ENCODE measurements at places on chromosomes 16 and 17.

DNA sequence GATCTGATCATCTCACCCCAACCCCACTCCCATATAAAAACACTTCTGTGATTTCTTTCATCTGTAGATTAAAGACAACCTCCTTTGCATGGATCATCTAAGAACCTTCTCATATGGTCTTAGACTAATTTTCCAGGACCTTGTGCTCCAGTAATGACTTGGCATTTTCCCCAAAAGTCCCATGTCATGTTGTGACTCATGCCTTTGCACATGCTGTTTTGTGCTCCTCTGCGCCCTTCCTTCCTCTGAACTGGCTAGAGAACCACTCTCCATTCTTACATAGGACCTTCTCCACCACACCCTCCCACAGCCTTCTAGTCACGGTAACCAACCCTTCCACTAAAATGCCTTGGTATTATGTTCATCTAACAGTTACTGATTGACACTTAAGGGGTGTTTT, 99.5 kb upstream of the AXIN2 start:
- peak; percentile 76 for DNase-seq

GRCh38 chr17:55727920-55728319, 5.3 kb upstream of the TMEM100 start:
- no peak for DNase-seq

DNA sequence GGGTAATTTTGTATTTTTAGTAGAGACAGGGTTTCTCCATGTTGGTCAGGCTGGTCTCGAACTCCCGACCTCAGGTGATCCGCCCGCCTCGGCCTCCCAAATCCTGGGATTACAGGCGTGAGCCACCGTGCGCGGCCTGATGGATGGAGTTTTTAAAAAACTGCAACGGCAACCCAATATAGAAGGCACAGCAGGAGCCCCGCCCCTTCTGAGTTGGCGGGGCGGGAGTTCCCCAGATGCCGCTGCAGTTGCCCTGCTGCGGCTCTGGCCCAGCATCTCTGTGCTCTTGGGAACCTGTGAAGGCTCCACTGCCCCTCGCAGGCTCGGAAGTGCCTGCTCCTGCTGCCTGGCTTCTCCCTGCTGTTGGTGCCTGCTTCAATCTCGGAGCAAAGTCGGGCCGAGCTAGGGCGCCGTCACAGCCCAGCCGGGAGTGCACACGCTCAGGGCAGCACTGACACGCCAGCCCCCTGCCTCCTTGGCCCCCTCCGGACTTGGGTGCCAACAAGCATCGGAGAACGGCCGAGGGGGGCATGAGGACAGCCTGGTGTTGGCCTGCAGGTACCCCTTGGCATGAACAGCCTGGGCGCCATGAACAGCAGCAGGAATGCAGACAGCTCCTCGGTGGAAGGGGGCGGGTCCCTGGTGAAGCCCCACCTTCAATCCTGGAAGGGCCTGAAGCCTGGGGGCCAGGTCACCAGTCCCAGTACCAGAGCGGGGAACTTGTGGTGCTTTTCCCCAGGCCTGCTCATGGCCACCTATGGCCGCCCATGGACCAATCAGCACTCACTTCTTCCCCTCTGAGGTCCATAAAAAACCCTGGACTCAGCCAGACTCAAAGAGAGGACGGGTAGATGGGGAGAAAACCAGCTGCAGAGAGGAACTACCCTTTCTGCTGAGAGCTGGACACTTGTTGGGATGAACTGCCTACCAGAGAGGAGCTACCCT, 2.3 kb upstream of the NT5M start:
- peak; percentile 59 for DNase-seq

DNA sequence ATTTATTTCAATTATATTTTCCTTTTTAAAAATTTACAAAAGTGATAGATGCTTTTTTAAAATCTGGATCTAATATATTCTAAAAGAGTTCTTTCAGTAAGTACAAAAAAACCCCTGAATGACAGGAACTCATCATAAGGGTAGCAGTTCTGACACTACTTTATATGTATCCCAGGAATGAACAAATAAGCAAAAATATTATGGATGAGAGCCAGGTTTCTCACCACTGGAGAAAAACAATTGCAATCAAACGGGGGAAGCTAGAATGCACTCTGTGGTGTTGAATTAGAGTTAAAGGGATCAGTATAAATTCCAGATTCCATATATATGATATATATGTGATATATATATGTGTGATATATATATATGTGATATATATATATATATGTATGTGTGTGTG, 23.2 kb upstream of the NDRG4 start:
- no peak for DNase-seq

DNA sequence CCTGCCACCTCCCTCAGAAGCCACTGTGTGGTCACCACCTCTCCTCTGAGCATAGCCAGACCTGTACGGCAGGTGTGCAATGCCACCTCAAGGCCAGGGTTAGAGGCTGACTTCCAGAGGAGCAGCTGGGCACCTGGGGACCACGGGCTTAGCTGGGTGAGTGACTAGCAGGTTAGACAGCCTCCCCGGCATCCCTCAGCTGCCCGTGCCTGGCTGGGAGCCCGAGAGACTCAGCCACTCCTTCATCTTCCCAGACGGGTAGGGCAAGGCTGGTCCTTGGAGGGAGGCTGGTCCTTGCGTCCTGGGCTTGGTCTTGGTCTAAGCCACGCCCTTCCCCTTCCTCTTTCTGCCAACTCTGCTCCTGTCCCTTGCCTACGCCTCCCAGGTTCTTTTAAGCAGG, 7.8 kb downstream of the CRHR1 start:
- no peak for DNase-seq

DNA sequence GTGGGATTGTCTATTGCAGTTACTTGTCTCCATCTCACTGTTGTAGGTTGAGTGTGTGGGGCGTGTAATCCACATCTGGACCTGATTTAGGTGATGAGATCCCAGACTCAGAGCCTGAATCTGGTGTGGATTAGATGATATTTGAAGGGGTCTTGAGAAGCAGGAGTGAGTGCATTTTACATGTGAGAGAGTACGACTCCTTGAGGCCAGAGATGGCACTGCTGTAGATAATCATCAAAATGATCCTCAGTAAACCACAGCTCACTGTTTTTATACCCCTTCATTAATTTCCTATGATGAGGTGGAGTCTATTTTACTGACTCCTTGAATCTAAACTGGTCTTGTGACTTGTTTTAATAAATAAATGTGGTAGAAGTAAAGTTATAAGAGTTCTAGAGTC, 732.5 kb downstream of the KCNJ2 start:
- no peak for DNase-seq

DNA sequence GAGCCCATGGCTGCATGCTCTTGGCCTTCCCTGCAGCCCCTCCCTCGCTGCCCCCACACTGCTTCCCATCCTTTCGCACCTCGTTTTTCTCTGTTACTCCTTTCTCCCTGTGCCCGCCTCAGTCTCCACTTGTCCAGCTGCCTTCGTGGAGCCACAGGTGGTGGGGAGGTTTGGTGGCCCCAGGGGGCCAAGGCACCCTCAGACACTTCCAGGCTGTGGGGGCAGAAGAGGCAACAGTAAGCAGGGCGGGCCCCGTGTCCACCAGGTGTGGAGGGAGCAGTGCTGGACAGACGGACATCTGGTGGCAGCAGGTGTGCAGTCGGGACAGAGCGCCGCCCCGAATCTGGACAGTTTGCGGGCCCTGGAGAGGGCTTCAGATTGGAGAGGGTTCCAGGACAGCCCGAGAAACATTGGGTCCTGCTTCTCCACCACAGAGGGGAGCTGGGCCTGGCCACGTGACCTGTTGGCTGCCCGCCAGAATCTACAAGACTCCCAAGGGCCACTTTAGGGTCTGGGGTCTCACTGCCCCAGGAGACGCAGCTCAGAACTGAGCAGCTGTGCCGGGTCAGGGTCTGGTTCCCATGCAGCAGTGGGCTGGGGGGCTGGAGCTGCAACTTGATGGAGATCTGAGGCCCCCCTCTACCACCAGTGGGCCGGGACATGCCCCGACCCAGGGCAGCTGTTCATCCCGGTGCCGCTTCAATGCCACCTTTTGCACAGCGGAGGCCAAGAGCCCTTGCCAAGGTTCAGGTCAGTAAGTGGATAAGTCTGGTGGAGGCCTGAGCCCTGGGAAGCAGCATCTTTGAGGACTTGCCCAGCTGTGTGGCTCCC, 22.8 kb downstream of the BAHCC1 start:
- DNase-seq: no peak

DNA sequence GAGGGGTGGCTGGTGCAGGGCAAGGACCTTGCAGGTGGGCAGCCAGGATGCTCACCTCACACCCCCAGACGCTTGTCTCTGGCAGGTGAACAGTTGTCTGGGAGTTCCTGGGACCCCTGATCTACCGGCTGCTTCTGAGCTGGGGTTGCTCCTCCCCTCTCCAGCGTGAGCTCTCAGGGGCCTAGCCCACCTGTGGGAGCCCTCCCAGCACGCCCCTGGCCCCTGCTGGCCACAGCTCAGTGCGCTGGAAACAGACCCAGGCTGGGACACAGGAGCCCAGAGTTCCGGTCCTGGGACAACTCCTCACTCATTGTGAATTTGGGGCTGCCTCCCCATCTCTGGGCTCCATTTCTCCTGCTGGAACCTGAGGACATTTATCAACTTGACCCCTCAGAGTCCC, 30.3 kb downstream of the ARHGAP23 start:
- DNase-seq: no peak

DNA sequence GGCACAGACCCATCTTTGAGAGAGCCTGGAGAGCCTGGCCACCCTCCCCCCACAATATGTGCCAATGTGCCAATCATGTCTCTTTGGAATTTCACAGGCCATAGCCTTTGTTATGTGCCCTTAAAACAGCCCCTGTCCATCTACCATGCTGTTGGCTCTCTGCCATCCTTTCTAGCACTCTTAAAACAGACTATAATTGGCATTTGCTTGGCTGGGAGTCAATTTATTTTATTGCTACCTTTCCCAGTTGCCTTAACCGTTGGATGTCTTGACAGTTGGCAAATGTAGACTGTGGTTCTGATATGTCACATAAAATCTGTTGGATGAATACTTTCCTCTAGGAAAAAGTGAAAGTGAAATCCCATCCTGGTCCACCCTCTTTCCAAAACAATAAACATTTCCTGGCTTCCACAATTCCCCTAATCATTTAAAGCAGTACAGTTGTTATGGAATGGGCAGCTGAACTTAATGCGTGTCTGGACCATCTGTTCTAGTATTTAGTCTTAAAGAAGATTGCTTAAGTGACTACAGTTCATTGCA, 394.0 kb downstream of the KCNJ2 start:
- DNase-seq: no peak

DNA sequence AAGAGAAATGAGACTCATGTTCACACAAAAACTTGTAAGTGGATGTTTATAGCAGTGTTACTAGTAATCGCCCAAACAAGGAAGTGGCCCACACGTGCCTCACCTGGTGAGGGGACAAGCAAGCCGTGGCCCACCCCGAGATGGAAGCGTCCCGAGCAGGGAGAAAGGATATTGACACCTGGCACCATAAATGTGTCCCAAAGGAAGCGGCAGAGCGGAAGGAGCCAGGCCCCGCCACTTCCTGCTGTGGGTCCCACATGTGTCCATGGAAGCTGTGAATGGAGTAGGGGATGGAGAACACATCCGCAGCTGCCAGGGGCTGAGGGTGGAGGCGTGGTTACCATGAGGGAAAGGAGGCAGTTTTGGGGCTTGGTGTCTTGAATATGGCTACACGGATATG, 18.9 kb downstream of the KCNJ18 start:
- DNase-seq: no peak

DNA sequence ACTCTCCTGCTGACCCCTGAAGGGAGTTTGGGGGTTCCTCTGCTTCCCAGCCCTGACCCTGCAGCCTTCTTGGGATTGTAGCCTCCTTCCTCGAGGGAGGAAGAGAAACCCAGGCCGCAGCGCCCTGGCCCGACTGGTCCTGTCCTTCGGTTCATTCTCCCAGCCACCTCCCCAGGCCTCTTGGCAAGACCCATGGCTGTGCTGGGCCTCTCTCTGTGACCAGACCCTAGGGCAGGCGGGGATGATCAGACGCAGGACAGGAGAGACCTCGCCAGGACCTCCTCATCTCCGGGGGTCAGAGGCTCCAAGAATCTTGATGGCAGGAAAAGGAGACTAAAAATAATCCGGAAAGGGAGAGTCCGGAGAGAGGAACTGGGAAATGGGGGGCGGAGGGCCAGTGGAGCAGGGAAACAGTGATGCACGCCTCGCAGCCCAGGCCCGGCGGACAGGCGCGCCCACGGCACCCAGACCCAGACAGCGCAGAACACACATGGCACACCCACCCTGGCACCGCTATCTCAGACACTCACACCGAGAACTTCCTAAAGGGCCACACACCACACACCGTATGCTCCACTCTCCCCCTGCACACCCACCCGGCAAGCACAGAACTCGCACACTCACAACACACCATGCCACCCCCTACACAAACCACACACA, 1.2 kb downstream of the ARHGEF15 start:
- DNase-seq: no peak

DNA sequence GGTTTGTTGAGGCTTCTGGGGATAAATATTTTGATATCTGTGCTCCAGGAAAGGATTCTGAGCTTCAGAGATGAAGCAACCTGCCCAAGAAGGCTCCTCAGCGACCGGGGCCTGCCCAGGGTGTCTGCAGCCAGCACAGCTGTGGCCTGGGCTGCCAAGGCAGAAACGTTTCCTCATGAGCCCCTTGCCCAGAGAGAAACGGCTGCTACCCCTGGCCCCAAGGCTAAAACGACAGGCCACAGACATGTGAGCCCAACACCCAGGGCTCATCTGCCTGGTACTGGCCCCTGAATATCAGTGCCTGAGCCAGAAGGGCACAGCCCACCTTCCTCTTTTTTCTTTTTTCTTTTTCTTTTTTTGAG, 45.4 kb upstream of the RASD1 start:
- no peak for DNase-seq

GRCh38 chr16:85529489-85530369, 83.4 kb upstream of the GSE1 start:
- no peak for DNase-seq

DNA sequence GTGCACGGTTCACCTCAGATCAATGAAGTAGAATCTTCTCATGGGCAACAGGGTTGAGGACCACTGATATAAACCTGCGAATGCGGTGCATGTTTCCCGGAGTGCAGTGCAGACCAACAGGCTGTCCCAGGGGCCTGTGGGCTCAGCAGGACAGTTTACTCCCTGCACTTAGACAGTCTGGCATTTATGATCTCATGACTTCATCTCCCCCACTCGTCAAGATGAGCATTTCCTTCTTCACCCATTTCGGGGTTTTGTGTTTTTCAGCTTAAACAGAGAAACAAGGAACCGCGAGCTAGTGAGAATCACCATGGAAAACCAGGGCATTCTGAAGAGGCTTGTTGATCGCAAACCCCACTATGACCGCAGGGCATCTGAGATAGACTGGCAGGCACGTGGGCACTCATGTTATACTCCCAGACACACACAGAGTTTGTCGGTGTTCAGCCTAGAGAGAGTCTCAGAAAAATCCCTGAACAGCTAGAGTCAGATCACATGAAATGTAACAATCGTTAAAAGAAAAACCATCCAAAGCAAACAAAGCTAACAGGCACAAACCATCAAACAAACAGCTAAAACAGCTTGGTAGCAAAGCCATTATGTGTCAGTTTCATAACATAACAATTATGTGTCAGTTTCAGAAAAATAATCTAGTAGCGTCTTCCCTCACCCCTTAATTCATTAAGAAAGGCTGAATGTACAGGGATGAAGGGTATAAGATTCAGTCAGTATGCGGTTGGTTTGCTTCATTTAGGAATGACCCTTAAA, 2.9 kb downstream of the CFAP97D1 start:
- DNase-seq: no peak

Data from fibroblast of skin of right biceps (primary cell).